Substantia nigra (tissue), 51 donors: ENCODE measurements at places on chromosomes 6 and 20.

GRCh38 chr6:104995989-104996617 is 39.2 kb downstream of the LIN28B start:
- DNase-seq: no peak

- no peak for DNase-seq
Measured at GRCh38 chr6:13484138-13484708, 3.2 kb downstream of the GFOD1 start.

- no peak for DNase-seq
Measured at GRCh38 chr6:117137711-117138110, 127.6 kb upstream of the VGLL2 start.

DNA sequence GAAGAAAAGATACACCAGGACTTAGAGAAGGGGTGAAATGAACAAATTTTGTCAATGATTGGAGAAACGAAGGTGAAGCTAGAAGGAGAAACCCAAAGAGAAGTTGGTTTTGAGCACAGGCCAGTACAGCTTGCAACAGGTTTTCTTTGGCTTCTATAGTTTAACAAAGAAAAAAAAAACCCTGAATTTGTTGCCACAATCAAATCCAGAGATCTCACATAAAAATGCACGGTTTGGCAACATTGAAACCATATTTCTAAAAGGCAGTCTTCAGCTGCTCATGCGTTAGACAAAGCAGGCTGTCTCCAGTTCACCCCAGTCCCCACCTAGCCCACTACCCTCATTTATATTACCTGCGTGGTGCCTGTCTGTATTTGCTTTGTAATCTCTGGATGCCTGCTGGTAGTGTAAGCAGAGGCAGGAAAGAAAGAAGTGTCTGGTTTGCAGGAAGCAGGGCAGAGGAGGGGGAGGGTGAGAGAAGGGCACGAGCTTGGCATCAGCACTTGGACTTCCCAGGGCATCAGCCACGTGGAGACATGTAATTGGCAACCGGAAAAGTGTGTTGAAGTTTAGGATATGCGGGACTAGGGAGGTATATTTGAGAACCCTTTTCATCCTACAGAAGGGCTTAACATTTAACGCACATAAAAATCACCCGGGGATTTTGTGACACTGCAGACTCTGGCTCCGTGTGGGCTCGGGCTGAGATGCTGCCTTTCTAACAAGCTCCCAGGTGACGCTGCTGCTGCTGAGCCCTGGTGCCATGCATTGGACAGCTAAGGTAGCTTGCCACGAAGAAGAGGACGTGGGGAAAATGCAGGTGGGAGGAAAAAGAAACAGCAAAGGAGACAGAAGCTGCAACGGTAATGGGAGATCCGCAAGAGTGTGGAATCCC is 14.4 kb downstream of the PFDN4 start:
- no peak for DNase-seq

GRCh38 chr20:23047001-23047737 is 2.3 kb downstream of the THBD start:
- no peak for DNase-seq

DNA sequence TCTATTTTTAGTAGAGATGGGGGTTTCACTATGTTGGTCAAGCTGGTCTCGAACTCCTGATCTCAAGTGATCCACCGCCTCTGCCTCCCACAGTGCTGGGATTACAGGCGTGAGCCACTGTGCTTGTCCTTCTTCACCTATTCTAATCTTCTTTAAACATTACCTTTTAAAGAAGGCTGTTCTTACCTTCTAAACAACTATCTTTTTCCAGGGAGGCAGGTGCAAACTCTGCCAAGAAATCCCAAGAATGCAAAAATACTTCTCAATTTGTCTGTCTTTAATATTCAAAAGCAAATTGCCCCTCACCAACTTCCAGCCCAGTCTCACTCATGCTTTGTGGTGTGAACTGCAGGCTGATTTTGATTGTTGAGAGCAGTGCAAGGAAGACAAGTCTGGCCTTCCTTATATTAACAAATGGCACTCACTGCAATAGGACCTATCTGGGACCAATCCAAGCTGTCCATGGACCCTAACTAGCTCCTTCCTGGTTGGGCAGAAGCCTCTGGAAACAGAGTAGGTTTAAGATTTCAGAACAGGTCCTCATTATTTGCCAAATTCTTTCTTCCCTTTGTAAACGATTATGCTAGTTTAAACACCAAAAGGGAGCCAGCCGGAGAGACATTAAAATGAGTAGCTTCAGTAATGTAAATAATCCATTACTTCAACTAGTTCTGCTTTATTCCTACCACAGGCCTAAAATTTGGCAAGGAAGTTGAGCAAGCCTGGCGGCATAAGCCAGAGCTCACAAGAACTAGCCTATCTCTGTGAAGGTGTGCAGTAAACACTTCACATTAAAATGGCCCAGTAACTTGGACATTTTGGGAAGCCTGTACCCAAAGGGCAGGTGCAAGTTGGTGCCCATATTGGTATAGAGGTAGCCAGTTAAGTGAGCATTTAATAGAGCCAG is 1.6 kb downstream of the SCAND1 start:
- DNase-seq: no peak

GRCh38 chr6:115551527-115551926 is 509.2 kb downstream of the FRK start:
- no peak for DNase-seq

- no peak for DNase-seq
Measured at GRCh38 chr6:119308048-119308570, 41.5 kb downstream of the MAN1A1 start.

- no peak for DNase-seq
Measured at GRCh38 chr6:149924933-149925252, 2.0 kb upstream of the RAET1G start.

- DNase-seq: no peak
Measured at GRCh38 chr6:76578746-76579145, 506.3 kb upstream of the IMPG1 start.
